ENCODE measurements at places on chromosomes 2 and 18.

GRCh38 chr2:149566652-149567051 is 20.9 kb downstream of the MMADHC start:
- DNase-seq, result no peak

GRCh38 chr18:21980744-21981143 is 188.6 kb upstream of the GATA6 start:
- DNase-seq, result no peak

DNA sequence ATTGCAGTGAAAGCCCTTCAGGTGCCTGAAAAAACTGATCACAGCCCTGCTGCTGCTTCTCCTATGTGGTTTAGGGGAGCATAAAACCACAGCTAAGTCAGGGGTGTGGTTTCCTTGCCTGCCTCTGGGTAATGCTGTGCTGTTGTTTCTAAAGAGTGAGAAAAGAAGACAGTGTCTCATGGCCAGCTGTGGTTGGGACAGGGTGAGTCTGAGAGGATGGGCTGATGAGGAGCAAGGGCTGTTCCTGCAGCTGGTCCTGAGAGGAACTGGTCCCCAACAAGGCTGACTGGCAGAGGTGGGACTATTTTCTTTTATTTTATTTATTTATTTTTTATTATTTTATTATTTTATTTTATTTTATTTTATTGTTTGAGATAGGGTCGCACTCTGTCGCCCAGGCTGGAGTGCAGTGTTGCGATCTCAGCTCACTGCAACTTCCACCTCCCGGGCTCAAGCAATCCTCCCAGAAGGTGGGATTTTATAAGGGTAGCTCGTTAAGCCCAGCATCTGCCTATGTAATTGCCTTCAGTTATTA is 236.7 kb downstream of the FHOD3 start:
- no peak for DNase-seq

GRCh38 chr2:121650315-121650930 is 1.2 kb upstream of the CLASP1 start:
- peak; percentile 11 for DNase-seq

DNA sequence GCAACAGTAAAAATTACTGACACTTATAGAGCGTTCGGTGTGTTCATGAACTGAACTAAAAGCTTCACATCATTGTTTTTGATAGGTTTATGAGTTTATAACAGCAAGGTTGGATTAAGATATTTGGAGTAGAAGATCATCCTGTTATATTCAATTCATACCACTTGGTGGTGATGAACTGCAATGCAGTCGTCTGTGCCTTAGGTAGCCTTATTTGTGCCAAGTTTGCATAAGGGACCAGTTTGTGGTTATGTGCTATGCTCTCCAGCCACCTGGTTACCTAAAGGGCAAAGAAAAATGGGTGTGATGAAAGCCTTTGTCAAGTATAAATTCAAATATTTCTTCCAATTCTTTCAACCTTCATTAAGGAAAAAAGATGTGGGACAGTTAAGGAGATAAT is 150.9 kb upstream of the KCNH7 start:
- DNase-seq, result no peak

All from stimulated activated CD4-positive, alpha-beta T cell treated with anti-CD3 and anti-CD28 coated beads, Interleukin-12 subunit alpha, Interleukin-12 subunit beta, amount 100 ng/mL, for 24 hours (primary cell).